Stimulated activated CD4-positive, alpha-beta T cell treated with anti-CD3 and anti-CD28 coated beads, Interleukin-1b, Interleukin-23, amount 100 ng/mL, for 1 hour (primary cell): ENCODE measurements at places on chromosomes 2 and 18.

GRCh38 chr2:238995634-238996033, 147.7 kb downstream of the TWIST2 start:
- DNase-seq, result no peak

DNA sequence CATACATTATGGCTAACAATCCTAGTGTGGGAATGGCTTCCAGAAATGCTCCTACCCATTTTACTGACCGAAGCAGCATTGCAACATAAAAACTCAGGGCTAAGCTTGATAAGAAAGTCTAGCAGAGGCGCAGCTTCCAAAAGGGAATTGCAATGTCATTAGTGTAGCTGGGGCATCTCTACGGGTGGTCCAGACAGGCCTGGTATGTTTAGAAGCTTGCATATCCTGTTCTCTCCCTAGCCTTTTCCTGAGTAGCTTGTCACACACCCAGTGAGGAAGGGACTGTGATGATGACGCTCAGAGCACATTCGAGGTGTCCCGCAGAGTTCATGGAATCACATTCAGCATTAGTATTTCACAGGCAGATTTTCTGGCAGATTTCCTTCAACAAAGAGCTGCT, 38.0 kb upstream of the COL5A2 start:
- DNase-seq, result no peak

DNA sequence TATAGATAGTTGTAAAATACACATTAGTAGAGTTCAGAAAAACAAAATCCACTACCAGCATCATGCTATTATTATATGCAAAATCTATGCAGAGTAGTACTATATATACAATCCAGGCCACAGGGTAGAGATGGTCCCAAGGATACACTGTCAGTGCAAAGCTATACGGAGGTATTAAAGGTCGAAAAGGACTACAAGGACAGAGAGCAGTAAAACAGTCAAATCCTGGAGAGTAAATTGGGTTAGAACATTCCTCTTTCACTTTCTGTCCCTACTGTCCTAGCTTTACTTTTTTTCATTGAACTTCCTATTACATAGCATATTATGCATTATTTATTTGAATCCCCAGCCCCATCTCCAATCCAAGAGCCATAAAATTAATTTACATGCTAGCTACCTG, 39.7 kb upstream of the SDC1 start:
- no peak for DNase-seq

- DNase-seq, result no peak
Measured at GRCh38 chr2:1460851-1461418, 47.7 kb downstream of the TPO start.

GRCh38 chr2:121125350-121125749, 159.7 kb downstream of the TFCP2L1 start:
- no peak for DNase-seq

DNA sequence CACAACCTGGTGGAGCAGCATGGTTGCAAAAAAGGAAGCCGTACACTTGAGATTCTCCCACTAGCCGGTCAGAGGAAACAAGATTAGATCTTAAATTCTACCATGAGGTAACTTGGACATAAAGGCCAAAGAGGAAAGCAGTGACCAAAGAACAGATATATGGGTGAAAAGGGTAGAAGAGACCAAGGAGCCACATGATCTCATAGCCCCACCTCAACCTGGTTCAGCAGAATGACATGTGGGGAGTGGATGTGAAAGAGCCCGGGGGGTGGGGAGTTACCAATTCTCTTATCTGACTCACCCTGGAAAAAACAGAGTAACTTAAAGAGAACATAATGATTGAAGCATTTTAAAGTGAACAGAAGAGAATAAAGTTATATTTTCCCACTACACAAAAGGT, 683.0 kb downstream of the DSC3 start:
- no peak for DNase-seq

GRCh38 chr18:10057894-10058791, 144.3 kb downstream of the VAPA start:
- no peak for DNase-seq

- DNase-seq, result no peak
Measured at GRCh38 chr2:138819964-138820363, 39.8 kb upstream of the NXPH2 start.

- no peak for DNase-seq
Measured at GRCh38 chr2:39989888-39990287, 210.8 kb upstream of the THUMPD2 start.

GRCh38 chr2:143345887-143346787, 216.9 kb downstream of the ARHGAP15 start:
- no peak for DNase-seq

- no peak for DNase-seq
Measured at GRCh38 chr18:28781616-28782362, 604.9 kb upstream of the CDH2 start.

DNA sequence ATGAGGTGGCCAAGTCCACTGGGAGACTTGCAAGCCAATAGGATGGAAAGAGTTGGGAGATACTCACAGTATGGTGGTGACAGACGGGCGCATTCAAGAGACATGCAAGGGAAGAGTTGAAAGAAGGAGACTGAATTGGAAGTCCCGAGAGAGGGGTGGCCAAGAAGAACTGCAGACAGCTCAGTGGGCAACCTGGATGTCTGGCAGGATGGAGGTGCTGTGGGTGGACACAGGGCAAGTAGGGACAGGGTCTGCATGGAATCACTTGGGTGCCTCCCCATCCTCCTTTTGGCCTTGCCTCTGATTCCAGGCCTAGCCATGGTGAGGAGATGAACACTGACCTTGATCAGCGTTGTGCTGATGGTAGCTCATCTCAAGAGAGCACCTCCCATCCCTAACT, 235.7 kb upstream of the COPS8 start:
- no peak for DNase-seq

- no peak for DNase-seq
Measured at GRCh38 chr2:98822301-98823164, 91.6 kb upstream of the MGAT4A start.

GRCh38 chr2:167100506-167100905, 212.2 kb downstream of the XIRP2 start:
- DNase-seq, result no peak

DNA sequence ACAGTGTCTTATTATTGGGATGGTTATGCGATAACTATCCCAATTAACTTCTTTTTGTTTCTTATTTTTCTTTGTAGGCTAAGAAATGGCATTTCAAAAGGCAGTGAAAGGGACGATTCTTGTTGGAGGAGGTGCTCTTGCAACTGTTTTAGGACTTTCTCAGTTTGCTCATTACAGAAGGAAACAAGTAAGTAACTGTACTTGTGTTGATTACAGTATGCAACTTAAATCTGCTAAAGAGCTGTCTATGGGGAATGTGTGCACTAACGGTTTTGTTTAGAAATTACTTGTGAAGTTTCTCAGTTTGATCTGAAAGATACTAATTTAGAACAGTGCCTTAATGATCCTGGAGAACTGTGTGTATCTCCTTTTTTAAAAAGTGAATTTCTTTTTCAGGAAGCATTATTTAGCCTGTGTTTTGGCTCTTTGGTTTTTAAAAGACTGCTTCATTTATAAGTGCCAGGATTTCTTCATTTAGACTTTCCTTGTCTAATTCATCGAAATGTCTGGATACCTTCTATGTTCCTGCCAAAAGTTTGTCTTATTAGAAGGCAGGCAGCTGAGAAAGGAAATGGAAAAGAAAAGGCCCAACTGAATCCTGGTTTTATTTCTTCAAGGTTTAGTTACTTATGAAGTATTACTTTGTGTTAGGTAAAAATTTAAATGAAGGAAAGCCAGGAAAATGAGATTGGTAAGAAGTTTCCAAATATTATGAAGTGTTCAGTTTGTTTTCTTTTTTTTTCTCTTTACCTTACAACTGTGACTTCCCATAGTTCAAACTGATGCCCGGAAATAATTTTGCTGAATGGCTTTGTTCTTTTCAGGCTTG, 40.1 kb downstream of the GPD2 start:
- DNase-seq, result no peak

GRCh38 chr2:213959589-213959988, 451.3 kb upstream of the VWC2L start:
- no peak for DNase-seq

- no peak for DNase-seq
Measured at GRCh38 chr2:18245375-18245774, 315.1 kb downstream of the RDH14 start.

DNA sequence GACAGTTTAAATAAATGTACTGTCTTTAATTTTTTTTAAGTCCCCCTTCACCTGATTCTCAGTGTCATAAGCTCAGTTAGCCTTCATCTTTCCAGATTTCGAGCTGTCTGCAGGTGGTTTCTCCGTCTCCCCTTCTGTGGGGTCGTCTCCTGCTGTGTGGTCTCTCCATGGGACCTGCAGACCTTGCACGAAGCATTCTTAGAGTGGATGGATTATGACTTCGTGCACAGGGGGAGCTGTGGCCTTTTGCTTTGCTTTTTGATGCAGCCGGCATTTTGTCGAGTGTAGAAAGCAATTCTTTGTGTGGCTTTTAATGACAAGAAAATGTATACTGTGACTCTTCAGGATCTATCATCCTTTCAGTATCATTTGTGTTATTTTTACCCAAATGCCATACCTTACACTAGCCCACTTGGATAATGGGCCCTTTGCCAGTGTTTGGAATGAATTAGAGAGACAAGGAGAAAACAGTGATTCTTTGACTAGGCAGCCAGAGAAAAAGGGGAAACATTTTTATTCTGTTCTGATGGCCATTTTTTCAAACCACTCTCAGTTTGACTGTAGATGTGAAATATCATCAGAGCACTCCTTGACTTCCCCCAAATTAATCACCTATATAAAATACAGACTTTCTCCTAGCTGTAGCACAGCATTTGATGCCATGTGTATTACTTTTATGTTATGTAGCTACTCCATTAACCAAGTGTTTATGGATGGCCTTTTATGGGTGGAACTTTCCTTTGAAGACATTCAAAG, 54.3 kb downstream of the ITGA6 start:
- DNase-seq, result no peak

GRCh38 chr2:33335516-33335915, 140.9 kb upstream of the RASGRP3 start:
- no peak for DNase-seq

GRCh38 chr2:45330108-45330507, 281.0 kb downstream of the SRBD1 start:
- DNase-seq, result no peak
